ENCODE measurements at places on chromosomes 7 and 10. TPM values are rescaled to one million over a fixed set of nuclear protein-coding genes. Genes with fewer than 3 reads are reported as not detected.
A peak's percentile ranks its signal among the peaks of the same experiment; 100 is the strongest.

IDE gene
- total RNA-seq: 37.0 TPM

GRCh38 chr10:117457932-117458331 lies 82.7 kb upstream of the PDZD8 start:
- no peak for DNase-seq

DNA sequence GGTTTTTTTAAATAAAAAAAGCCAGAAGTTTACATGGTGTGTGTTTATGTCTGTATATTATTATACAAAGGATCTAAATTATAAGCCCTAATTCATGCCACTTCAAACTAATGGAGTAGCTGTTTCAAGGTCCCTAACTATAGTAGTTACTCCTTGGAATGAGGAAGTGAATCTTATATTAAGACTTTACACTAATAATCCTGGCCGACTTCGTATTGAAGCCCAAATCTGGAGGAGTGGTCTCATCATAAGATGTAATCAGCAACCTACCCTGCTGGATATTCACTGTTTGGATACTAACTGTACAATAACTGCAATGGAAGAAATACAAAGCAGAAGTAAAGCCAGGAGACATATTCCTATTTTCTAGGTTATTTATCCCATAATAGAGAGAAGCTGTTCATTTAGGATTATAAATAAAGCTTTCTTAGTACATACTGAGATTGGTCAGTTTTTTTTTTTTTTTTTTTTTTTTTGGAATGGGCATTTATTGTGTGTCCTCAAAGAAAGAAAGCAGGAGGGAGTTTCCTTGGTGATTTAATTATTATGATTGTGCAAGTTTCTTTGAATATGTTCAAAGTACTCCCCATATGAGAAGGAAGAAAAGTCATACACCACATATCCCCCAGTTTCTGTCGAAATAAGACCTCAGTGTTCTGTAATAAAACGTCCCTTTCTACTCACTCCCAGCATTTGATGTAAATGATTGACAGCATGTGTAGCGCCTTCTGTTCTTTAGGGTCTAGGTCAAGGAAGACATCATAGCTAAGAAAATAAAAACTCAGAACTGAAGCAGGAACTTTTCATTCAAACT lies 397.8 kb downstream of the EXOC4 start:
- DNase-seq: peak; percentile 70

DNA sequence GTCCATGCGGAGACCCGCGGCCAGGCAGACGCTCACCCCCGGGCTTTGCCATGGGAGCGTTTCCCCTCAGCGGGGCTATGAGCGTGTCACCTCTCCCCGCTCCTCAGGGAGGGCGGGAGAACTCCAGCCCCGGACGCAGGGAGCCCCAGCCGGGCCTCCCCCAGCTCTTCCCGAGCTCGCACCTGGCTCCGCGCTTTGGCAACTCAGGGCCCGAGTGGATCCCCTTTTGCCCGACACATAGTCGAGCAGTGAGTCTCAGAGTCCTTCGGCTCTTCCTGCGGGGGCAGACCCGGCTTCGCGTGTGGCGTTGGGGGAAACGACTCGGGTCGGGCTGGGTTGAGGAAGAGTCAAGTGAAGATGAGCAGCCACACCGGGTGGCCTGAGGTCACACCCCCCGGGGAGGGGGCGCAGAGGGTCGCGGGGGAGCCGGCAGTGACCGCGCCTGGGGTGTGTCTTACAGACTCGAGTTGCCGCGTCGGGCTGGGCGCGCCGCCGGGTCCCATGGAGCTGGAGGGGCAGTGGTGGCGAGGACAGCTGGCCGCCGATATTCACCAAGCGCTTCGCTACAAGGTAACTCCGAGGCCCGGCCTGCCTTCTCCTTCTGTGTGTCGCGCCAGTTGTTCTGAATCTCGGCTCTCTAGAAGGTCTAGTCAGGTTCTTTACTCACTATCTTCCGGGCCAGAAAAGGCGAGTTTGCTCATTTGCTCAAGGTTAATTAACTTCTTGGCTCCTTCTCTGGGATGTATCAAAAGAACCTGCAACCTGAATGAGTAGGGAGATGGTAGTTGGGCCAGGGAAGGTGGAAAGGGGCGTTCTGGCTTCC lies 721 bp downstream of the CCNJ start:
- DNase-seq: peak; percentile 22

- DNase-seq: peak; percentile 80
Measured at GRCh38 chr10:103696411-103697145, 158.8 kb downstream of the SH3PXD2A start.

AGBL3 gene
- 2.3 TPM for total RNA-seq

GRCh38 chr10:52747694-52748093 lies 24.9 kb downstream of the MBL2 start:
- no peak for DNase-seq

VWDE gene
- 3.0 TPM for total RNA-seq

DNA sequence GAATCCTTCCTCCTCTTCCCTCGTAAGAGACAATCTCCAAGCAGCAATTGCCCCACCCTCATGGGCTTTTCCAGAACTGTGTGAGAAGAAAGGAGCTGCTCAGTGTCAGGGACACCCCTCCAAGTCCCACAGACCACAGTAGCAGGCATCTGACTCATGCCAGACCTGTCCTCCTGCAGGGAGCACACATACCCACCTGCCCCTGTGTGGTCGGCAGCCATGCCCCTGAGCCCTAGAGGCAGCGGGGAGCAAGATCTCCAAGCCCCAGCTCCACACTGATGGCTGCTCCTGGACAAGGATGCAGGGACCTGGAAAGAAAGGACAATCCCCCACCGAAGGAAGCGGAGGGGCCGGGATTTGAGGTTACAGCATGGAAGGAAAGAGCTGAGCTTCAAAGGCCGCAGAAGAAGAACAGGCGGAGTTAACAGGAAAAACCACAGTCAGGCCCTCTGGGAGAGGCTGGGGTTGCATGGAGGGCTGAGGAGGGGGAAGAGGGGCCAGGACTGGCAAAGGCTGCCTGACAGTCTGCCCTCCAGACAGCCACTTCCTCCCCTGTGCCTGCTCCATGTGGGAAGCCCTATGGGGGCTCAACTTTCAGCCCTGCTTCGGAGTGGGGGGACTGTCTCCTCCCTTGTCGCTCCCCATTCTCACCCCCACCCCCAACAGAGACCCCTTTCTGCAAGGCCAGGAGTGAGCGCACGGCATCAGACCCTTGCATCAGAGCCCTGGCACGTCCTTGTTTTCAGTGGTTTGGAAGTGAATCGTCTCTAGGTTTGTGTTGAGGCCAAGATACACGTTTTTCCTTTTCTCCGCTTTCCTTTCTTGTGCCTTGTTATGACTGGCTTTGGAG lies 46.8 kb downstream of the ASB13 start:
- no peak for DNase-seq

GJC3 gene
- not detected for total RNA-seq

DNA sequence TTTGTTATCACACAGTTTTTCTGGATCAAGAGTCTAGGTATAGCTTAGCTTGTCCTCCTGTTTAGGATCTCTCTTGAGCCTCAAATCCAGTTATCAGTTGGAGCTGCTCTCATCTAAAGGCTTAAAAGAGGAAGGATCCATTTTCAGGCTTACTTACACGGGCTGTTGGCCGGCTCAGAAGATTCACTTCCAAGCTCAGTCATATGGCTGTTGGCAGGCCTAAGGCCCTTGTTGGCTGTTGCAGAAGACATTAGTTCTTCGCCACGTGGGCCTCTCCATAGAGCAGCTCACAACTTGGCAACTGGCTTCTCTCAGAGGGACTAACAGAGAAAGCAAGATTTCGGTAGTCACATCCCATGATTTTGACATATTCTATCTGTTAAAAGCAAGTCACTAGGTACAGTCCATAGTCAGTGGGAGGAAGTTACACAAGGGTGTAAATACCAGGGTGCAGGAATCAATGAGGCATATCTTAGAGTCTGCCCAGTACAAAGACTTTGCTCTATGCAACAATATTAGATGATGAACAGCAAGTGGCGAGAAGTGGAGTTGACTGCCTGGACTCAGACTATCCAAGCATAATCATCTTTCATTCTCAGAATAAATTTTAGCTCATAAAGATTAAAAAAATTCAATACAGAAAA lies 280.1 kb upstream of the MBL2 start:
- peak; percentile 60 for DNase-seq

GRCh38 chr10:96758423-96758822 lies 38.1 kb upstream of the PIK3AP1 start:
- DNase-seq: no peak

DNA sequence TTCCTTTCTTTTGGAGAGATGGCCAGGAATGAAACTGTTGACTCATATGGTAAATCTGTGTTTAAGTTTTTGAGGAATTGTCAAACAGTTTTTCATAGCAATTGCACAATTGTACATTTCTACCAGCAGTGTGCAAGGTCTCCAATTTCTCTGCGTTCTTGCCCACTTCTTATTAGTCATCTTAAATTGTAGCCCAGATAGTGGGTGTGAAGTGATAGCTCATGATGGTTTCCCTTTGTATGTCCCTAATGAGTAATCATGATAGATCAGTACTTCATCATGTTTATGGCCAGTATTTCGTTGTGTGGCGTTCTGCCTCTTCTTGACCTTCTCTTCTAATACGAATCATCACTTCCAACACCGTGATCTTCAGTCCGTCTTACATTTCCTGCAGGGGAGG lies 136.3 kb downstream of the DOCK1 start:
- DNase-seq: peak; percentile 32

DNA sequence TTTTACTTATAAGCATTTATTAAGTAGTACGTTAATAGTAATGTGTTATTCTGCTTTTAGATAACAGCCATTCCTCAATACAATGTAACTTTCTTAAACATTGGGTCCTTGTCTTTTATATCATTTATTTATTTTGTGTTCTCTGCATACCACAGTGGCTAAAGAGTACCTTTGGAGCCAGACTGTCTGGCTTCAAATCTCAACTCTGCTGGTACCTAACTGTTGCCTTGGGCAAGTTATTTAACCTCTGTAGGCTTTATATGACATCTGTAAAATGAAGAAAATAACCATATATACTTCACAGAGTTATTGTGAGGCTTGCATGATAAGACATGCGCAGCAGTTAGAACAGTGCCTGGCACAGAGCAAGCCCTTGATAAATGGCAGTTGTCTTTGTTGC lies 397.6 kb downstream of the MDFIC start:
- DNase-seq: no peak

COL17A1 gene
- total RNA-seq: 0.89 TPM

RBAK gene
- total RNA-seq: 20.8 TPM

PGAM2 gene
- total RNA-seq: 0.15 TPM

DNA sequence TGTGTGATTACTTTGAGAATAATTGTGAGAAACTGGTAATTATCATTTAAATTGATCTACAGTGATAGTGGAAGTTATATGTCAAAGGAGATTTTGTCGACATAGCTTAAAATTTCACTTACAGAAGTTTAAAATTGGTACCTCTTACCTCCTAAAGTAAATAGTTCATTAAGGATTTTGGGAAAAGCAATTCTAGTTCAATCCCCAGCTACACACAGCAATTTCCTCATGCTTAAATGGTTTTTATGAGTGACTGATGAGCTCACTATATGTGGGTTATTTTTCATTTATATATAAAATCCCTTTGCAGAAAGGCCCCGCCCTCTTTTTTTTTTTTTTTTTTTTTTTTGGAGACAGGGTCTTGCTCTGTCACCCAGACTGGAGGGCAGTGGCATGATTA lies 12.7 kb downstream of the KMT2E start:
- no peak for DNase-seq

DRGX gene
- total RNA-seq: not detected

DNA sequence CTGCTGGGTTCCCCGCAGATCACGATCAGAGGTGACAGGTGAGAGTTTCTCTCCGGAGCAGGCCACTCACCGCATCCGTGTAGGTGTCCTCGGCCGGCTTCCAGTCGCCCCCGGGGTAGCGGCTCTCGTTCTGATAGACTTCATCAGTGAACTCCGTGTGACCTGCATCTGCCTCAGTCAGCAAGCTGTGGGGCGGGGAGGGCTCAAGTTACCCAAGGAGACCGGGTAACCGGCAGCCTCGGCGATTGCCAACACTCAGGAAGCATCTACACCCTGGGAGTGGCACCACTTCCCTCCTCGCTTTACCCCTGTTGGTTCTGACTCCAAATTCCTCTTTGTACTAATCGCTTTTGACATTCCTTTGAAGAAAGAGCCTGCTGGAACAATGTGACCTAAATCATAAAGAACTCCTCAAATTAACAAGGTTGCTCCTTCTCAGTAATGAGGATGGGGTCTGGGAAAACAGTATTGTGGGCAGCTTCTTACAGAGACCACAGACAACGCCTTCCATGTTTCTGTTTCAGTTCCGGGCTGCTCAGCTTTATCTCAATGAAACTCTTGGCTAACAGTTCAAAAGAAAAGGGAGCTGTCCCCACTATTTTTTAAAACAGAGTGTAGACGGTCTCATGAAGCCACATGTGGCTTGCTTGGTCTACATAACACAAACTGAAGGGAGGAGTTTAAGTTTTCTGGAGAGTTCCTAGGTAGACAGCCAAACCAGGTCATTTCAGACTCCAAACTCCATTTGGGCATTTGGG lies 118.1 kb downstream of the MYOF start:
- DNase-seq: no peak

SPACDR gene
- total RNA-seq: not detected
